Inflammatory macrophage treated with lipopolysaccharide for 4 hours (primary cell): ENCODE measurements at places on chromosomes 2 and 18.

GRCh38 chr18:2918761-2919550 lies 72.2 kb downstream of the EMILIN2 start:
- no peak for DNase-seq

DNA sequence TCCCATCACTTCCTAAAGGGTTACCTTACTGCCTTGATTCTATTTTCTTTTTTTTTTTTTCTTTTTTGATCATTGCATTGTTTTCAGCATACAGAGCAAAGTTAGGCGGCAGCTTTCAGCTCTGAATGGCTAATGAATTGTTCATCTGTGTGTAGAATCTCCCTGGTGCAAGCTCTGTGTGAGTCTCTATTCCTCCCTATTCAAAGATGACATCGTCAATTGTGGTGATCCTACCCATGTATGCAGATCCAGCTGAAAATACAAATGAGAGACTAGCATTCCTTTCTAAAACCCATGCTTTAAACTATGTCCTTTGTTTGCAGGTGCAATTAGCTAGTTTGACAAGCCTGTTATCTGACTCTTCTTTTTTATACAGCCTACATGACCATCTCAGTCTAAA lies 539.0 kb downstream of the ARHGAP15 start:
- no peak for DNase-seq

DNA sequence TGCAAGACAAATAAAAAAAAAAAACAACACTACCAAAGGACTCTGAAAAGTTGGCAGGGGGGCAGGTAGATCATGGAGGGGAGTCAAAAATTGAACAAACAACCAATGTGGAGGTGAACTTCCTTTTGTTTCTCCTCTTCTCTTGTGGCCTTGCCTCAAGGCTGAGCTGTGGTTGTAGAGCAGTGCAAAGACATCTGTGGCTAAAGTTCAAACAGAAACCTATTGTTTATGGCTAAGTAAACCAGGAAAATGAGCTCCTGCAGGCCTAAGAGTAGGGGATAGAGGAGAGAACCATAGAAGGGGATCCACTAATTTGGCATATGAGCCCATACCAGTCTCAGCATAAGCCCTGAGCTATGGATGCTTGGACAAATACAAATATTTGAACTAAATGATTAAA lies 40.2 kb upstream of the EGR4 start:
- DNase-seq = no peak

DNA sequence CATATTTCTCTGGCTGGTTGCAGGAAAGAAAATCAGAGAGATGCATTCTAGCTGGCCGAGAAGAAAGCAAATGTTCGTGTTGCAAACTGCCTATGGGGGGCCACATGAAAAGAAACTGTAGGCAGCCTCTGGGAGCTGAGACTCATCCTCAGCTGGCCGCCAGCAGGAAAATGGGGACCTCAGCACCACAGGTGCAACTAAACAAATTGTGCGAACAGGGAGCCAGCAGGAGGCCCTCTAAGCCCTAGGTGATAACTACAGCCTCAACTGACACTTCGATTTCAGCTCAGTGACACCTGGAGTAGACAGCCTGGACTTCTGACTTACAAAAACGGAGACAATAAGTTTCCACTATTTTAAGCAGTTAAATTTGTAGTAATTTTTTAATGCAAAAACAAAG lies 107.3 kb downstream of the DTNB start:
- no peak for DNase-seq

DNA sequence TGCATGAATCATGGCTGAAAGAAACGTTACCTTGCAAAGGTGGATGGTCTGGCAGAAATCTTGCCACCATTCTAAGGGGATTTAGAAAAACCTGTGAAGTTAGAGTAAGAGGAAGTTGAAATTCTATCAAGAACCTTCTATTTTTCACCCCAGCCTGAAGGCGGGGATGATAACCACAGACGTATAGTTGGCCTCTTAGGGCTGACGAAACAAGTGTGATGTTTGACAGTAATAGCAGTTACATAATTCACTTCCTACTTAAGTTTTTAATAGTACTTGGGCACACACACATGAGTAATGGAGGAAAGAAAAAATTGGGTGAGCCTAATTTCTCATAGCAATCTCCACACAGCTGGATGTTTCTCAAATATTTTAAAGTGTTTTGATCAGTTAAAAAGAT lies 336.6 kb upstream of the SALL3 start:
- peak; percentile 92 for DNase-seq

DNA sequence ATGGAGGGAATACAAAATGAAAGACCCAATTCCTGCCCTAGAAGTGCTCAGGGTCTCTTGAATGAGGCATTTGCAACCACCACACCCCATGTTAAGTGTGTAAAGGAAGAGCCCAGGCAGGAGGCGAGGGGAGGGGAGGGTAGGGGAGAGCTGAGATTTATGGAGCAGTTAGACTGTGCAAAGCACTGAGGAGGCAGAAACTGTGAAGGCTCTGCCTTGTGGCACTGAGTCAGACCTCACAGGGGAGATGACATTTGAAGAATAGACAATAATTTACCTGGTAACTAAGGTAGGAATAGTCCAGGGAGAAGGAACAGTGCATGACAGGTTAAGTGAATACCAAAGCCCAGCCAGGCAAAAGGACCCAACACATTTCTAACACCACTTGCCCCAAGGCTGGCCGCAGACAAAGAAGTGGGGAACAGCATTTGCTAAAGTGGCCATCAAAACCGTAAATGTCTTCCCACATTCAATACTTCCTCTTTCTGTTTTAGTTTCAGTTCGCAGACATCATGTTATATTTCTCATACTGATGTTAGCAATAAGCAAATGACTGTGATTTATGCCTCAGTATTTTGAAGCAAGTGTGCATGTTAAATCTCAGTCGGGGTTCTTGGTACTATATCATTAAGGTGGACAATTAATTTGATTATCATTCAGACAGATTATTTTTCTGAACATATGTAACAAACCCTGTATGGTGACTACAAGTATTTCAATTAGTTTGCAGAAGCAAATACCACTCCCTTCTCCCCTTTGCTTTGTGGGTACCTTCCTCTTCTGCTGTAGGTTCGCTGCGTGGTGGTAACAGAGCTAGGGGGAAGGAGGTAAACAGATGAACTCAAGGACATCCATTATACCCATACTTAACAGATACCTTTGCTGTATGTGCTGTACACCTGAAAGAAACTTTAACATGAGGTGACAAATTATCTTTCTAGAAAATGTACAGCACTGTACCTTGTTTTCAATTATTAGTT lies 27.5 kb downstream of the CDH20 start:
- peak; percentile 68 for DNase-seq

DNA sequence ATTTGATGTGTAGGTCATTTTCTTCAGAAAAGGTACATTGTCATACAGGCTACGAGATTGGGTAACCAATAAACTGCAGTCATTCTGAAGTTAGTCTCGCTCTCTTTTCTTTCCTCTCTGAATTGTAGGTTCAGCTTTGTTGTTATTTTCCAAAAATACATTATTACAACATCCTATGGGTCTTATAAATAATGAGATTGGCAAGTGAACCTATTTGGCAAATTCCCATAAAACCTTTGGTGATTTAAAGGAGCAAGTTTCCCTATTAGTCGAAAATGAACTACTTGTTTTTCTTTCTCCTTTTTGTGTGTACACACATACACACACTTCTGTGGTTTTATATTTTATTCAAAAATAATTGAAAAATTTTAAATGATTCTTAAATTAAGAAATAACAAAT lies 67.0 kb downstream of the ARHGAP28 start:
- no peak for DNase-seq

DNA sequence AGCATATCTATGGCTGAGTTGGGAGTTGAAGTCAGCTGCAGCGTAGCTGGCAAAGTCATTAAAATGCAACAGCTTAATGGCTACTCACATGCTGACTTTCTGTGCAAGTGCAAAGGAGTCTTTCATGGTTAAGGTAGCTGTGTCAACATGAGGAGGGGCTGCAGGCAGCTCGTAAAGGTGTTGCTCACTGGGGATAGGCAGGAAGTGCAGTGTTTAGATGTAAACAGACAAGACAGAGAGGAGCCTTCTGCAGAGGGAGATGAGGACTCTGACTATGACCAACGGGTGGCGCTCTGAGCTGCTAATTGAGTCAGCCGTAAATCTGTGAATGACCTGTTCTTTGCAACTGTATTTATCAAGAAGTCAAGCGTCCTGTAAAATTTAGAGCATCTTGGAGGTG lies 22.3 kb upstream of the CAVIN2 start:
- no peak for DNase-seq

DNA sequence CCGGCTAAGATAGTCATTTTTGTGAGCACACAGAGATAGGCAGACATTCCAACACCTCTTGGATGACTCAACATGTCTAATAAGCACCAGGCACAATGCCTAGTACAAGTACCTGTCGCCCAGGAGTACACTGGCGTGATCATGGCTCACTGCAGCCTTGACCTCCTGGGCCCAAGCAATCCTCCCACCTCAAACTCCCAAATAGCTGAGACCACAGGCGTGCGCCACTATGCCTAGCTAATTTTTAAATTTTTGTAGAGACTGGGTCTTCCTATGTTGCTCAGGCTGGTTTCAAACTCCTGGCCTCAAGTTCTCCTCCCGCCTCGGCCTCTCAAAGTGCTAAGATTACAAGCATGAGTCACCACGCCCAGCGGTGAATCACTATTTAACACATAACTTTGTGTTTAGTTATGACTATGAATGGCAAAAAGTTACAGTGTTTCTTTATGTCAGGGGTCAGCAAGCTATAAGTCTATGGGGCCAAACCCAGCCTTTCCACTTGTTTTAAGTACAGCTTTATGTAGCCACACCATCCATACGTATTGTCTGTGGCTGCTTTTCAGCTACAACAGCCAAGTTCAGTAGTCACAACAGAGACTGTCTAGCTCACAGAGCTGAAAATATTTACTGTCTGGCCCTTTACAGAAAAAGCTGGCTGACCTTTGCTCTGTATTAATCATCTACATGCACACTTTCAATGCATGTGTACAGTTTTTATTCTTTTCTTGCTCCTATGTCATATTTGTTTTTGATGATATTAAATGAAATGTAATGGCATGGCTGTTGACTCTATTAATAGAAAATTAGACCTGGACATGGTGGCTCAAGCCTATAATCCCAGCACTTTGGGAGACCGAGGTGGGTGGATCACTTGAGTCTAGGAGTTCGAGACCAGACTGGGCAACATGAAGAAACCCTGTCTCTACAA lies 18.7 kb downstream of the ORC2 start:
- DNase-seq = peak; percentile 47

GRCh38 chr2:38690499-38691420 lies 24.8 kb downstream of the GALM start:
- DNase-seq = peak; percentile 34

- peak; percentile 42 for DNase-seq
Measured at GRCh38 chr2:207706936-207707860, 4.2 kb upstream of the CCNYL1 start.

DNA sequence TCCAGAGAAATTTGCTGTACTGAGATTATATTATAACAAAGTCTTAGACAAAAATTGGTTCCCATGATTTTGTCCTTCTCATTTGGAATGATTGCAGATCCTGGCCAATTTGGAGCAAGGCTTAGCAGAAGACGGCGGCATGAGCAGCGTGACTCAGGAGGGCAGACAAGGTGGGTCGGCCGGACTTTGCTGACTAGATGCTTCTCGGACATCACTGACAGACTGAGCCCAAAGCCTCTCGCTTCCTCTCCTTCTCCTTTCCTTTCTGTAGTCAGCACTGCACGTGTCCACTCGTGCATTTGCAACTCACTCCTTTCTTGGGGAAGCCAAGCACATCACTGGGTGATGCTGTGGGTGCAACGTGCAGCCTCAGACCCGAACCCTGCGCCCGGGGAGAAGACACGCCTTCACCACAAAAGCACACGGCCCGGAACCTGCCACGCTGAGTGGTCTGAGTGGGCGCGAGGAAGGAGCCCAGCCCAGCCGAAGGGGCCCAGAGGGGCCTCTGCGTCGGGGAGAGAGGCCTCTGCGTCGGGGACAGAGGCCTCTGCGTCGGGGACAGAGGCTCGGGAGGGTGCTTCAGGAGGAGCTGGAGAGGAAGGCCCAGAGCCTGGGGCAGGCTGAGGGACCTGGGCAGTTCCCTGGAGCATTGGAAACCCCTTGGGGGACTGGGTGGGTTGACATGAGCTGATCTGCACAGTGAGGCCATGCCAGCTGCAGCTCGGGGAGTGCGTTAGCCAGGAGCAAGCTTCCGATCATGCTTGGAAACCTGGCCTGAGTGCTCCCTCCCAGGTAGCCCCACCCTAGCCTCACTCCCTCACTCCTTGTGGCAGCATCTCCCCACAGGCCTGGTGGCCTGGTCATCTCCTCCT lies 61.6 kb downstream of the ADI1 start:
- DNase-seq = no peak

DNA sequence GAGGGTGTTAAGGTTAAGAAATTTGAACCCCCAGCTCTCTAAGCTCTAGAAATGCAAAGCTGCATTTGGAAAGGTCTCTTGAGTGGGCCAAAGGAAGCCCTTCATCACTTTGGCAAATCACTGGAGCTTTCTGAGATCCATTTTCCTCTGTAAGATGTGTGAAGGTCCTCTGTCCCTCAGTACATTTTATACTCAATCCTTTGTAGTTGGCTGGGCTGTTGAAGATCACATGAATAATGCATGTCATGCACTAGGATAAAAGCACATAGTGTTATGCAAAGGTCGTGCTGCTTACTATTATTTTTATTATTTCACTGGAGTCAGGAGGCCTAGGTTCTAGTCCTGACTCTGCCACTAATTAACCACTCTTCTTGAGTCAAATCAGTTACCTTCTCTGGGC lies 124.9 kb downstream of the FSHR start:
- DNase-seq = no peak

DNA sequence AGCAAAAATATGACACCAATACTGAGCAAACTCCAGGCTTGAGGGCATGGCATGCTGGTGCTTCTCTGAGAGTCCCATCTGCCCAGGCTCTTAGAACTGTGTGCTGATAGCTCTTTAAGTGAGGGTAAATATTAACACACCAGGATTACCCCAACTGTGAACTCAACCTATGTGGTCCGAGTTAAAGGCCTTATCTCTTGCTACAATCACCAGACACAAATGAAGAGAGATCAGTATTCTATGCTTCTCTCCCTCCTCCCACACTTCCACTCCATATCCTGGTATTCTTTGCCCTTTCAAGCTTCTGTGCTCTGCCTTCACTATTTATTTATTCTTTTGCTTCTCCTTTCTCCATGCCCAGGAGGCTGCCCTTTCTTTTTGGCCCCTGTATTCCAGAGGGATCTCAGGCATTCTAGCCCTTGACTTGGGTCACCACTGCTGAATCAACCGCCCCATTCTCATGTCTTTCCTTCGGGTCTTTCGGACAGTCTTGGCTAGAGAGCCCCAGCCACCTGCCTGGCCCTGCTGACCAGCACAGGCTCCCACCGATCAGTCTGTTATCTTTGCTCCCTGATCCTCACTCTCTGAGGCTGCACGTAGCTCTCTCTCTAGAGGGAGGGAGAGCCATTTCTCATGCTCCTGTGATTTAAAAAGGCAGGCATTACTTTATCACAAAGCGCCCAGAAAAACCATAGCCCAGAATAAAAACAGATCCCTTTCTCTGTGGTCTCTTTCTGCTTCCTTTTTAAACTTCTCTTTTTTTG lies 17.2 kb upstream of the HK2 start:
- peak; percentile 44 for DNase-seq

- DNase-seq = no peak
Measured at GRCh38 chr2:206836722-206837121, 71.3 kb downstream of the FASTKD2 start.

GRCh38 chr2:219689676-219690628 lies 62.5 kb downstream of the SLC4A3 start:
- peak; percentile 26 for DNase-seq
